ENCODE measurements at places on chromosomes 2 and 18.

DNA sequence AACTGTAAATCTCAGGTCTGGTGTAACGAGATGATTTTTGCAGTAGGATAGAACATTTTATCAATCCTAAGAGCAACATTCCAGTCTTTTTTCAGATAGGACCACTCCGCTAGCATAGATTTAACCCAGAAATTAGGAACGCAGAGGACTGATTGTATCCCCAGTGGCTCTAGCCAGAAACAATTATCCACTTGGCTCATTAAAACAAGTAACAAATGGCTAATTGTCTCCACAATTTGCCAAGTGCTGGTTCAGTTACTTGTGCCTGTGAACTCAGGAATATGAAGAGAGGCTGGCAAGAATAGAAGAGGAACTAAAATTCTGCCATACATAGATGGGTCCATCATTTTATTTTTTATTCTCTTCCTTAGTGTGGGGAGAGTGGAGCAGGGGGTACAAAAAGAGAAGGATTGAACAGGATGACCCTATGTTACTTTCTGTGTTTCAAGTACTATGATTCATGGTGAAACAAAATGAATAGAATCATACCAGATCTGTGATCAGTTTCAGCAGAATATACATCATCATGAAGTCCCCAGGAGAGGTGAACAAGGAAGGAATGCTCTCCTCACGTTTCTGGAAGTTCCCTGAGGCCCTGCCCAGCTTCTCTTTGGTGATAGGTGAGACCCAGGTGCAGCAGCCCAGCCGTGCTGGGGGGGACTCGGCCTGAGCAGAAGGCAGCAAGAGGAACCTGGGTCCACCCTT, 121.6 kb downstream of the ARL4C start:
- DNase-seq, result no peak

GRCh38 chr2:212929116-212929515, 222.3 kb downstream of the IKZF2 start:
- DNase-seq, result no peak

GRCh38 chr18:4755848-4756247, 300.7 kb upstream of the DLGAP1 start:
- no peak for DNase-seq

DNA sequence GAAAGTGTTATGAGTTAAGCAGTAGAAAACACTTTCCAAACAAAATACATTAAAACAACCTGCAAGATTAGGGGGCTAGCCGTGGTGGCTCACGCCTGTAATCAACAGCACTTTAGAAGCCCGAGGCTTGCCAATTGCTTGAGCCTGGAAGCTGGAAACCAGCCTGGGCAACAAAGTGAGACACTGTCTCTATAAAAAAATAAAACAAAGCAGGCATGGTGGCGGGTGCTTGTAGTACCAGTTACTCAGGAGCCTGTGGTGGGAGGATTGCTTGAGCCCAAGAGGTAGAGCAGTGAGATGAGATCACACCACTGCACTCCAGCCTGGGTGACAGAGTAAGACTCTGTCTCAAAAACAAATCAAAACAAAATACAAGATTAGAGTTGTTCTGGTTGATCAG, 208.3 kb downstream of the ERBB4 start:
- DNase-seq, result no peak

DNA sequence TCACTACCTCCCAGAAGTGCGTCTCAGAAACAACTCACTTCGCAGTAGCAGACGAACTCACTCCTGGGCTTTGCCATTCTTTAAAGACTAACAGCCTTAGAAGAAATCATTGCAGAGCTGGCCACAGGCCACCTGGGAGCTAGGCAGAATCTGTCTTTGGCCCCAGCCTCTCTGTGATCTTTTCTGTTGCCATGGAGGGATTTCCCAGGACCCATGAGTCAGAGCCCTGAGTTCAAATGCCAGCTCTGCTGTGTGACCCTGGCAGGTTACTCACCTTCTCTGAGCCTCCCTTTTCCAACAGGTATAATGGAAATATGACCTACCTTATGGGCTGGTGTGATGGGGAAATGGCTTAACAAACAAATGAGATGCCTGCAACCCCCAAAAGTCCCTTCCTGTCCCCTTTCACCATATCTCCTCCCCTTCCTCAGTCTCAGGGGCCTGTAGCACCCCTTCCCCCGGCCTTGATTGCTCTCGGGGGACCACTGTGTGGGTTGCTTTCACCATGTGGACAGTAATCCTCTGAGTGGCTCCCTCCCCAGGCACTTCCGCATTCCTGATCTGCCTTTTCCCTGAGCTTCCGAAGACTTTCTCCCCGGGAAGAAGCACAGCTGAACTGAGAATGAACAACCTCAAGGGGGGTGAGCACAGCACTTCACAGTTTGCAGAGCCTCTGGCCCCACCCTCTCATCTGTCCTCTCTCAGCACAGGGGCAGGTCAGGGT, 34.0 kb upstream of the SLC66A3 start:
- DNase-seq, result peak; percentile 24

- no peak for DNase-seq
Measured at GRCh38 chr2:236862961-236863728, 222.5 kb upstream of the COPS8 start.

GRCh38 chr2:239316562-239317465, 84.0 kb downstream of the HDAC4 start:
- DNase-seq, result no peak

DNA sequence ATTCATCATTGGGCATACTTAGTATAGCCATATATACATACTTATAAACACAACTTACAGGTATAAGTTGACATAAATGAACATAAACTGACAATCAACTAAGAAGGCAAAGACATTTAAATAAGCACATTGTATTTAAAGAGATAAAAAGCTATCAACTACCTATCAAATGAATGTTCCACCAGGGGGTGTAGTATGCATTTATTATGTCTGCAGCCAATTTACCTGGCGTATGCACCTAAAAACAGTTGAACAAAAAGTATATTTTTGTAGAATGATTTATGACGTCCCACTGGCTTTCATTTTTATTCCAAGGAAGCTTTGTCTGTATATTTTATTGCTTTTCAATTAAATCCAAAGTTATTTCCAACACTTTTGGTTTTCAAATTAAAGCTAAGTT, 323.5 kb downstream of the AFF3 start:
- no peak for DNase-seq

DNA sequence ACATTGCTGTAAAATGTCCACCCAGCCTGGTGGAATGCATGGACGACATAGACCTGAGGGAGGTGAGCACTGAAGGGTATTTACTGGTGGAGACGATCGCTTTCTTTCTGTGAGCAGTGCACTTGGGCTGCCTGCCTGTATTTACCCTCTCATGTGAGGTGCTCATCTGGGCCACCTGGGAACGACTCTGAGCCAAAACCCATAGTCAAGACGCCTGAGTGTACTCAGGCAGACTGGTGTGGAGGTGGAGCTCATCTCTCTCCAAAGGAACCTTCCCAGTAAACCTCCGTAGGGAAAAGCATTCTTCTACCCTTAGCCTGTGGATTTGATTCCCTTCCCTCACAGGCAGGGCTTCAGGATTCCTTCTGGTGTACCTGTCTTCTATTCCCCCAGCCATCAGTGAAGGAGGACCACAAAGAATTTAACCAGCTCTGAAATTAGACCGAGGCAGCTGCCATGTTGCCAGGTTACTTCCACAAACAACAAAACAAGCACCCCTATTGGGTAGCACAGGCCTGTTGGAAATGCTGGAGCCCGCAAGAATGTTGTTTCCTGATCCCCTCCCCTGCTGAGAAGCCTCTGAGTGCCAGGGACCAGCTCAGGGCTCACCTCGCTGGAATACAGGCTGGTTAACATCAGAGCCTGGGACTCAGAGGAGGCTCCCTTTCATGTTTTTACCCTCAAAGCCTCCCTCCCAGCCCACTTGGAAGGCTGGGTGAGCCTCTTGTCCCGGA, 47.5 kb upstream of the TXNDC2 start:
- peak; percentile 91 for DNase-seq

DNA sequence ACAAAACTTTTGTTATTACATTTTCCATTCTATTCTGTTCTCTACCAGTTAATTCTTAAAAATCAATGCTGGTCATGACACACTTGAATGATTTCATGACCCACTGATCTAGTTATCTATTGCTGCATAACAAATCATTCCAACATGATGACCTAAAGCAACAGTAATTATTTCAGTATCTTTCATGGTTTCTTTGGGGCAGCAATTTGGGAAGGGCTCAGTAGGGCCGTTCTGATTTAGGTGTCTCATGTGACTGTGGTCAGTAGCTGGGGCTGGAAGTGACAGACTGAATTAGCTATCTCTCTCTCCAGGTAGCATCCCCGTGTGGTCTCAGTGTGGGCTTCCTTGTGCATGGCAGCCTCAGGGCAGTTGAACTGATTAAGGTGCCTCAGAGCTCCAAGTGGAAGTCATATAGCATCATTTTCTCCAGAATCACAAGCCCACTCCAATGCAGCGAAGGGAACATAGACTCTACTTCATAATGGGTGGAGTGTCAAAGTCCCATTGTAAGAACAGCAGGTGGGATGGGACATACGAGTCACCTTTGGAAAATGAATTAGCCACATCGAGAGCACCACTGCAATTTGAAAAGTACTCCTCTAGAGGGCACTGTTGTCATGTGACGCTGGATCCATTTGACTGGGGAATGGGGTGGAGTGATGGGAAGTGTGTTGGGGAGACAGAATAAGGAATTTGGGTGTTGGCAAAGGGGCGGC, 39.1 kb upstream of the FAM136A start:
- peak; percentile 88 for DNase-seq

DNA sequence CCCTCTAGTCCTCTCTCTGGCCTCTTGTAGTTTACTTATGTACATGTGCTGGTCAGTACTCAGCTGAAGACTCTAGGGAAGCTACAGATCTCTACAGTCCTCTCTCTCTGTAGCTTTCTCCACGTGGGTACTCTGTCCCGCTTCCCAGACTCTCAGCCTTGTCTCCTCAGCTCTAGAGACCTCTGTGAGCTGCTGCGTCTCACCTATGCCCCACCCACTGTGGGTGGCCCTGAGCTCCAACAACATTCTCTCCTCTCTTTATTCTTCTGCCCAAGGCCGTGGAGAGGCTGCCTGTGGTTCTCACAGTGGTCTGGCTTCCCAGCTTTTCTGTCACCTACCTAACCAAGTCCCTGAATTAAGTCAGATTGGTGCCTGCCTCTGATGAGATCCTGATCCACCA, 33.4 kb downstream of the MFSD6 start:
- DNase-seq, result no peak

DNA sequence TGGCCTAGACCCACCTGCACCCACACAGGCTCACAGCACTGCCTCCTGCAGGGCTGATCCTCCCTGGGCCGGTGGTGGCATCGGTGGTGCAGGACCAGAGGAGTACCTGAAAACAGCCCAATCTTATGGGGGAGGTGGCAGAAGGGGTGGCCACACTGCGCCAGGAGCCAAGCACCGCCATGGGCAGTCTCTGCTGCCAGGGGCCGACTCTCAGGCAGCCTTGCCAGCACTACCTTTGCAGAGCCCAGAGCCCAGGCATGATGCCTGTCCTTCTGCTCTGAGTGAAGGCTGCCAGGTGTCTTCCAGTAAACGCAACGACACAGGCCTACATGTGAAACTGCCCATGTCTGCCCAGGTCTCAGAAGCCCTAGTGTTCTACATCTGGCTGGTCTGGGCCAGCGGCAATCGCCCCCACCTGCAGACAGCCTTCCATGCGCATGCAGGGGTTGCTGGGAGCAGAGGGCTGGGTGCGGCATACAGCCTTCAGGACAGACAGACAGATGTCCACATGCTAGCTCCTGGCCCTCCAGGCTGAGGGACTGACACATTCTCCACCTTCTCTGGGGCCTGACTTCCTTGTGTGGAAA, 6.8 kb downstream of the HS6ST1 start:
- no peak for DNase-seq

DNA sequence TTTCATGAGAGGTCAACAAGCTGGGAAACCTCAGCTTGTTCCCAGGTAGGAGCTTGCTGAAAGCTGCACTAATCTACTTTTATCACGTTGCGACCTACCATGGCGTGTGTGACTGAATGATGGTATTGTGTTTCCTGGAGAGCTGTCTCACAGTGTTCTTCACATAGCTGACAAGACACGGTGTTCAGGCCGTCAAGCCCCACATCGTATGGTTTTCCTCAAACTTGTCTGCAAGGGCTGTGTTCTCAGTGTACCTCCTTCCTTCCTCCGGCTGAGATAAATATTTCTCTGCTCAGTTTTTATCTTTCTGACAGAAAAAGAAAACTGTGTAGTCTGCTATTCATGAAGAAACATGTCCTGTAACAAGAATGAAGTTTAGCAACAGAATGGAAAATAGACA, 244.8 kb downstream of the DCDC2C start:
- no peak for DNase-seq

DNA sequence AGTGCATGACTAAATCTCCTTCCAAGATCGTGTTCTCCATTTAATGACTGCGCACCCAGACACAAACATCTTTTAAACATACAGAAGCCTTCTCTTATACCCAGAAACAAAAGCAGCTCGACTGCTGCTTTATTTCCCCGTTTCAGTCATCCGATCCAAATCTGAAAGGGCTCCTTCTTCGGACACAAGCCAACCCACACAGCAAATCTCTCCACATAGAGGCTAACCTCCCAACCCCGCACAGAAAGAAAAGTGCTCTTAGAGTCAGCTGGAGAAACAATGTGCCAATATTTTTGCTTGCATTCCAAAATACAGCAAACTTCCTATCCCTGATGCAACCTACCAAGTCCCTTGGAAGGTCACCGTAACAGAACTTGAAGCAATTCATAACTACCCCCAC, 29.1 kb downstream of the GAREM1 start:
- DNase-seq, result no peak

- no peak for DNase-seq
Measured at GRCh38 chr18:69916412-69916811, 31.3 kb downstream of the CD226 start.

DNA sequence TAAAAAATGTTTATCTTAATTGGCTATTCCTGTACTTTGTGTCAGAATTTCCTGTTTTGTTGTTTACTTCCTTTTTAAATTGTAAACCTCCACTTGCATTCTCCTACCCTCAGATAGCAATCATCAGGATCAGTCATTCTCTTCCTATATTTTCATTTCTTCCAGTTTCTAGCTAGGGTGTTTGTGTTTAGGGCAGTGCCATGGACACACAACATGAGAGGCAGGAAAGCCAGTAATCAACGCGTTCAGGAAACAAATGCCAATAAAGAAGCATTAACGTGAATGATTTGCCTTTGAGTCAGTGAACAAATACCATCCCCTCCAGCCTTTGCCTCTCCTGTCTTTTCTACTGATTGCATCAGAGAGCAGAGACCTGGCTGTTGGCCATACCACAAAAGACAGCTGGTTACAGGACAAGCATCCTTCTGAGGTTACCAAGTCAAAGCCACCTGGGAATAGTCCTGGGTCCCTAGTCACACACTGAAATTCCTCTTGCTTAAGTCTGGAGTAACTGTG, 56.7 kb upstream of the FHL2 start:
- no peak for DNase-seq
